ENCODE measurements at places on chromosomes 11 and 22.

GRCh38 chr11:94521684-94522083, 9.4 kb downstream of the C11orf97 start:
- DNase-seq = peak; percentile 30

- no peak for DNase-seq
These were observed 522.8 kb upstream of the LUZP2 start for GRCh38 chr11:23974051-23974450.

GRCh38 chr11:69936771-69937170, 117.6 kb upstream of the FGF3 start:
- DNase-seq = no peak

- no peak for DNase-seq
These were observed 484.7 kb upstream of the TENM4 start for GRCh38 chr11:79925570-79925969.

DNA sequence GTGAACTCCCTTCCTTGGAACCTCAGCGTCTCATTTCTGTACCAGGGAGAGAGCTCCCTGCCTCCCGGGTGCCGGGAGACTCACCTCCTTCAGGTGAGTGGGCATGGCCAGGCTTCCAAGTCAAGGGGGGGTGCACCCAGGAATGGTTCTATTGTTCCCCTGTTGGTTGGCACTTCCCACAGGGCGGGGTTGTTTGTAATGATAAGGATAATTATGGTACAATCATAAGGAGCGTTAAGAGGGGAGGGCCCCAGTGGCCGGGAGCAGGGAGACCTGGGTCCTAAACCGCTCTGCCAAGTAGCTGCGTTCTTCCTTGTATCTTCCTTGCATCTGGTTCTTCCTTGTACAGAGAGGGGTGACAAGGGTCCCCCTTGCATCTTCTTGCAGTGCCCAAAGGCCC, 79.1 kb downstream of the LRRC32 start:
- no peak for DNase-seq

DNA sequence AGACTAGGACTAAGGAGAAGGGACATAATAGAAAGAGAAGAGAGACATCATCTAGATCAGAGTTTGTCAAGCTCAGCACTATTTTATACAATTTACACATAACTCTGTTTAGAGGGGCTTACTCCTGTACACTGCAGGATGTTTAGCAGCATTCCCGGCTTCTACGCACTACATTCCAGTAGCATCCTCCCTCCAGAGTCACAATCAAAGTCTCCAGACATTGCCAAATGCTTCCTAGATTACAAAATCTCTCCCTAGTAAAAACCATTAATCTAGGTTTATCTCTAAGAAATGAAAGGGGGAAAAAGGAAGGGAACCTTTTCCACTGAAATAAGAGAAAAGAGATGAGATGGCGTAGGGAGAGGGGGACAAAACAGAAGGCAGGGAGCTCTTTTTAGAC, 4.0 kb downstream of the USP28 start:
- no peak for DNase-seq

DNA sequence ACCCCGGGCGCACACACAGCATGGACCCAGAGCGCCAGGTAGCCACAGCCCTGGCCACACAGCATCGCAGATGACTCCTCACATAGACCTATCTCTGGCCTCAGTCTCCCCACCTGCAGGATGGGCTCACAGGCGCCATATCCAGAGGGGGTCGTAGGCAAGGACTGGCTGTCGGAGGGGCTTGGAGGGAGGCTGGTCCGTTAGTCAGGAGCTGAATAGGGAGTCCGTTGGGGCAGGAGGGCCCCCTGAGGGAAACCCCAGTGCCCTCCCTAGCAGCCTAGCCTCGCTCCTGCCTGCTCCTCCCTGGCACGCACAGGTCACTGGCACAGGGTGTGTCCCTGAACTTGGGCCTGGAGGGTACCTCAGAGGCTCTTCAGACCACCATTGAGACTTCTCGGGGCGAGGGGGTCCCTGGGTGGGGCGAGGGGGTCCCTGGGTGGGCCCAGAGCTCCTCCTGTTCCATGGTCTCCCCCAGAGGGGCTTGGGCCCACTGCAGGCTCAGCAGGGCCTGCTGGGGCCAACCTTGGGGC, 2.0 kb downstream of the PLXNB2 start:
- no peak for DNase-seq

DNA sequence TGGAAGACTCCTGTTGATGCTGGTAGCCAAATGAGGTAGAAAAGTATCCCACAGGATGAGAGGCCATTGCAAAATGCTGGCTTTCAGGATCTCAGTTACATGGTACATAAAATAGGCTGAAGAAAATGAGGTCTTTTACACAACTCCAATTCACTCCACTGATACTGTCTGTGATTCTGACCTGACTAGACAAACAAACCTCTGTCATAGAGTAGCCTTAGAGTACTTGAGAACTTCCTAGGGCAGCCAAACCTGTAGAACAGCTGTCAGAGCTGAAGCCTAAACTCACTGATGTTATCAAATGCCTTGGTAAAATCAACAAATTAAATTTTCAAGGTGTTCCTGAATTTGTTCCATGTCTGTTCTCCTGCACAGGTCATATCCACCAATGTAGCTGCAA, 26.2 kb upstream of the POGLUT3 start:
- no peak for DNase-seq

GRCh38 chr11:75583718-75584658, 21.9 kb downstream of the SERPINH1 start:
- DNase-seq = peak; percentile 57

DNA sequence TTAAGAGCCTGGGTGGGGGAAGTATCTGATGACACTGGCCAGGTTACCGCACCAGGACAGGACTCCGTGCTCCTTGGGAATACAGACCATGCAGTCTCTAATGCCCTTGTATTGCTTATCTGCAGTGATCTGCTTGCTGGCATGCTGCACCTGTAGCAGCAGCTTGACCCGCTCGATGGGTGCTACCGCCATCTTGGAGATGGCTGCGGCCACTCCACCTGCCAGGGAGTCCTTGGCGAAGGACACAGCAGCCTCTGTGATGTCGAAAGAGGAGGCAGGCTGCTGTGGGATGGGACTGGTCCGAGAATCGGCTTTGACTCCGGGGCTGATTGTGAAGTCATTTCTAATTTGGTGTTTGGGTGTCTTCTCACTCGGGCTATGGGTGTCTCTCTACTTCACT, 3.1 kb downstream of the WBP2NL start:
- DNase-seq = peak; percentile 2

DNA sequence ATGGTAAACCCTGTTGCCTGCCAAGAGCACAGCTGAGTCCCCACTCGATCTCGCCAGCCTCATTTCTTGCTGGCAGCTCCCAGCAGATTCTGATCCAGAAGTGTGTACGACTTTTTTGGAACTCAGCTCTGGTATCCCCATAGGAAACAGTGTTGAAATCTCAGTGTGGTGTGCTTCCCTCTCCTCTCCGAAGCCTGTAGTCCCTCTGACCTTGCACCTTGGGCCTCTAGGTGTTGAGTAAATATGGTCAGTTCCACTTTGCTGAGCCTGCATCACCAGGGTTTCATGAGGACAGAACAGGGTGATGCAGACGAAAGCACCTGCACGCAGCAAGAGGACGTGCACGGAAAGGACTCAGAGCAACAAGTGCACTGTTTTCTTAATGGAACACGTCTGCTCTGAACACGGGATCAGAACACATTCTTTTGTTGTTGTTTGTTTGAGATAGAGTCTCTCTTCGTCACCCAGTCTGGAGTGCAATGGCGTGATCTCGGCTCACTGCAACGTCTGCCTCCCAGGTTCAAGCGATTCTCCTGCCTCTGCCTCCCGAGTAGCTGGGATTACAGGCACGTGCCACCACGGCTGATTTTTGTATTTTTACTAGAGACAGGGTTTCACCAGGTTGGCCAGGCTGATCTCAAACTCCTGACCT, 3.8 kb upstream of the CPT1A start:
- DNase-seq = no peak

DNA sequence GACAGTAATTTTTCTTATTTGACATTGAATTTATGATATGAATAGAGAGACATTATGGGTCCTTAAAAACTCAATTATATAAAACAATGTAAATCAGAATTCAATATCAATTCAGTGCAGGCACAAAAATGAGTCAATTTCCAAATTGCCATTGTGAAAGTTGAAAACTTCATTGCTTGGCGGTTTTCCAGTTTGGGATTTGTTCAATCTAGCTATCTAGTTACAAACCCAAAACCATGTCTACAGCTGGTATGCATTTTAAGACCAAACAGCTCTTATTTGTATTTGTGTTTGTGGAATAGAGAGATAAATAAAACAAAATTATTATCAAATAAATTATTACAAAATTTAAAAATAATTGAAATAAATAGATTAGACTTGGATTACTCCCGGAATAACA, 1206.6 kb upstream of the RAG2 start:
- no peak for DNase-seq

DNA sequence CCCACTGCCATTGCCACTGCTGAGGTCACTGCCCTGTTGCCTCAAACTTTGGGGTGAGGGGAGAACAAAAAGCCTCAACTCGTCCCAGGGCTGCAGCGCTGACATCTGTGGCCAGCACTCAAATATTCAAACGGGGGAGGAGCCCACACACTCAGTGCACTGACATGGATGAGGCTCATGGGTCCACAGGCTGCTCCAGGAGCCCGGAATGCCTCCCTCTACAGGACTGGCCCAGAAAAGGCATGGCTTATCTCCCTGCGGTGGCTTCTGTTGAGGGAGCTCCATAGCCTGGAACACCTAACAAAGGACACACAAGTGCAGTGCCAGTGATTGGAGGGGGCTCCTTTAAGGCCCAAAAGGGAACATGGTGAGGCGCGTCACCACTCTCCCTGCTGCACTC, 341.1 kb upstream of the LUZP2 start:
- DNase-seq = peak; percentile 8

- DNase-seq = no peak
These were observed 138.1 kb upstream of the E2F8 start for GRCh38 chr11:19378814-19379213.

GRCh38 chr11:58907780-58908179, 31.5 kb upstream of the GLYATL1 start:
- DNase-seq = no peak

DNA sequence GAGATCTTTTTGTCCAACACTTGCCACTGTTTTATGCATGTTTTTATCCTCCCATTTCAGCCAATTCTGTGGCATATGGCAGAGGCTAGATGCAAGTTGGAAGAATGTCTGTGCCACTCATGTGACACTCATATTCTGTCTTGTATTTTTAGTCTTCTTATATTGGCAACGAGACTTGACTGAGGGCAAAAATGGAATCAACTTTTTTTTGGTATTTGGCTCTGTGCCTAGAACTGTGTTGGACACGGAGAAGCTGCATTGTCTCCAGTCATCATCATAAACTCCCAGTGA, 1.7 kb upstream of the FZD4 start:
- no peak for DNase-seq

DNA sequence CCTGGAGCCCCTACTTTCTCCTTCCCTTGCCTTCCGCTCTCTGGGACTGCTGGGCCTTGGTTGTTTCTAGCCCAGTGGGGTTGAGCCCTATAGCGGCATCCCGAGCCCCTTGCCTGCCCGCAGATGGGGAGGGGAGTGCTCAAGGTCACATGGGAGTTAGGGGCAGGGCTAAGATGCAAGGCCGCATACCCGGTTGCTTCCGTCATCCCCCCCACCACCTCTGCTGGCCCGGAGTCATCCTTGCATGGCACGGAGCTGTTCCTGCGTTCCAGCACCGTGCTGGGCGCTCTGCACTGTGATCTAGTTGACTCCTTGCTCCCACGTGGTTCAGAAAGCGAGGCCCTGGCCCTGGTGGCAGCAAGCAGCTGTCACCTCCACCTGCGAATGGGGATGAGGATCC, 18.0 kb downstream of the FLRT1 start:
- no peak for DNase-seq
